ENCODE measurements at places on chromosomes 3 and 15.

DNA sequence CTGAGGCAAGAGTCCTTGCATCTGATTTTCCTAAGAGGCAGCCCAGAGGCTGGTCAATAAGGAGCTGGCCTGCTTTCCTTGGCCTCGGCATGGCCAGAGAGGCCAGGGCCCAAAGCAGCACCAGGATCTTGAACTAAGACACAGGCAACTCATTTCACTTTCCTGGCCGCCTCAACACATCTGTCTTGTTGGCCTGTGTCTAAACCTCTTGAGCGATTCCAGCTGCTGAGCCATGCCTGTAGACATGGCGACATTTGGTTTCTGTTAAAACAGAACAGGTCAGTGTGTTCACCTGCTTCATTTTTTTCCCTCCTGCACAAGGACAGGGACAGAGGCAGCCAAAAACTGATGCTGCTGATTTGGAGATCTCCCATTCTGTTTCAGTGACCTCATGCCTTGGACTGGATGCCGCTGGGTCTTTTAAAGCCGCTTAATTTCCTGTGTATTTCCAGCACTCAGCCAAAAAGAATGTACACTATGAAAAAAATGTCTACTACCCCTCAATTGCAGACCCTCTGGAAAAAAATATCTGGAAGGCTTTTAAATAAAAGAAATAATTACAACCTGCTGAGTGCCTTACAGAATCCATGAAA lies 266.6 kb upstream of the ICE2 start:
- no peak for DNase-seq

DNA sequence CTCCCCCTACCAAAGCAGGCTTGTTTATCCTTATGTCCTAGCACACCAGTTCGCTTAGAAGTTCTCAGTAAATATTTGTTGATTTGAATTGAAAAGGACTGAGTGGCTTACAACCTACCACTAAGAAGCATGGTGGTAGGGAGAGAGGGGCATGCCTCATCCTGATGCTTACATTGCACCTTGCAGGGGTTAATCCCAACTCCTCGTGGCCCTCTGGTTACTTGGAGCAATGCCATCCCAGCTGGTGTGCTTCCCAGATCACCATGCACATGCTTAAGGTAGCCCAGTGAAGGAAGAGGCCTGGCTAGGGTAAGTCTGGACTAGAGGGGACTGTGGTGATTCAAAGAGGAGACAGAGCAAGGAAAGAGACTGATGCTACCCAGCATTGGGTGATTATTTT lies 253.3 kb downstream of the CLSTN2 start:
- DNase-seq: no peak

DNA sequence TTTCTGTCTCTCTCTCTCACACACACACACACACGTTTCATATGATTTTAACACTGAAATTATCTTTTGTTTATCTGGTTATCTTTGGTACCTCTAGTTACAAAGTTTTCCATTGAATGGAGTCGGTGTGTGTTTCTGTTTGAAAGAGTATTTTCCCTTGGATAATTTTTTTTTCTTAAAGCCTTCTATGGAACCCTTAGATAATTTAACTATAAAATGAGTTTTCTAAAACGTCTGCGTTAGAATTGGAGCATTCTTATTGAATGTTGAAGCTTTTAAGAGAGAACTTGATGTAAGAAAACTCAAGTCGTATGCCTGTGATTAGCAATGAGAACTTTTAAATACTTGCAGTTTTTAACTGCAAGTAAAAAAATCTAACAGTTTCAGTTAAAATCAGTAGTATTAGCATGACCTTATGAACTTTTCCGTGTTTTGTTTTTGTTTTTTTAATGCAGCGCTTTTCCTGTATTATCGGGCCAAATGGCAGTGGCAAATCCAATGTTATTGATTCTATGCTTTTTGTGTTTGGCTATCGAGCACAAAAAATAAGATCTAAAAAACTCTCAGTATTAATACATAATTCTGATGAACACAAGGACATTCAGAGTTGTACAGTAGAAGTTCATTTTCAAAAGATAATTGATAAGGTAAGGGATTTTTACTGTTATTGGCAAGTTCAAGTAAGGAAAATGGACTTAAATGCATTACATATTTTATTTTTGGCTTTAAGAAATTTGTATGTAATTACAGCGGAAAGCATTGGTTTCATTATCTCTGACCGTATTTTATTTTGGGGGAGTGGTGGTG lies 3.0 kb downstream of the SMC4 start:
- DNase-seq: no peak

DNA sequence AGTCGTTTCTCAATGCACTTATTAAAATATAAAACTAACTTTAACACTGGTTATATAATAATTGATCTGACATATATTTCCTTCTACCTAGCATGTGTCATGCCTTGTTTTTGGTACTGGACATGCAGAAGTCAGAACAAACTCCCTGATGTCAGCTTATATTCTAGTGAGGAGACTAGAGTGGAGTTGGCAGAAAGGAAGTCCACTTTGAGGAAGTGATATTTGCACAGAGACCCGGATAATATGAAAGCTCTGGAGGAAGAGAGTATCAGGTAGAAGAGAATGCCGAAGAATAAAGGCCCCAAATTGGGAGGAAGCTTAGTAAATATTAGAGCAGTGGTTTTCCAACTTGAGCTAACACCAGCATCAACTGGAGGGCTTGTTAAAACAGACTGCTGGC lies 24.6 kb upstream of the ZNF280D start:
- no peak for DNase-seq

- DNase-seq: no peak
These were observed 20.5 kb upstream of the LIMD1 start for GRCh38 chr3:45574067-45574494.

DNA sequence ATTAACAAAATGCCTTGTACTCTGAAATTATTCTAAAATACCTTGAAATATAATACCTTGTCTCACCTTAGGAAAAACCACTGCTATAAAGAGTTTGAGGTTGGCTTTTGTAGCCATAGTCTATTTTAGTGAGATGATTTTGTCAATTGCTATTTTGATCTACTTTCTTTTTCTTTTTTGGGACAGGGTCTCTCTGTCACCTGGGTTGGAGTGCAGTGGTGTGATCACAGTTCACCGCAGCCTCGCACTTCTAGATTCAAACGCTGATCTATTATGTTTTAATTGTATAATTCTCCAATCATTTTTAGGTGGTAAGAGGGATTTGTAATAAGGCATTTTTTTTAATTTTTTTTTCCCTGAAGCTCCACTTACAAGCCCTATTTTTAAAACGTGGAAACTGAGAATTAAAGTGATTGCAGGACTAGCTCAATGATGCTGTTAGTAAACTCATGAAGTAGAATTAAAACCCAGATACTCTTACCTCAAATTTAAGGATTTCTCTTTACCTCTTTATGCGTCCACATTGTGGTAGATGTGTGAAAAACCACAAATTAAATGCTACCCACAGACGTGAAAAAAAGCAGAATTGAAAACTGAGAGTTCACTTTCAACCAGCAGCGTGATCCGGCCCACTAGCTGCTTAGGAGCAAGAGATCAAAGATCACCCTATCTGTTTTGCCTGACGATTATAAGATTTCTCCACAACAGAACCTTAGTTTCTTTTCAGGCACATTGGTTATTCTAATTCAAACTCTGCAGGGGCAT lies 384.2 kb downstream of the CGGBP1 start:
- DNase-seq: no peak
